ENCODE measurements at places on chromosomes 3 and 15. TPM values are rescaled to one million over a fixed set of nuclear protein-coding genes. Genes with fewer than 3 reads are reported as not detected.

DNA sequence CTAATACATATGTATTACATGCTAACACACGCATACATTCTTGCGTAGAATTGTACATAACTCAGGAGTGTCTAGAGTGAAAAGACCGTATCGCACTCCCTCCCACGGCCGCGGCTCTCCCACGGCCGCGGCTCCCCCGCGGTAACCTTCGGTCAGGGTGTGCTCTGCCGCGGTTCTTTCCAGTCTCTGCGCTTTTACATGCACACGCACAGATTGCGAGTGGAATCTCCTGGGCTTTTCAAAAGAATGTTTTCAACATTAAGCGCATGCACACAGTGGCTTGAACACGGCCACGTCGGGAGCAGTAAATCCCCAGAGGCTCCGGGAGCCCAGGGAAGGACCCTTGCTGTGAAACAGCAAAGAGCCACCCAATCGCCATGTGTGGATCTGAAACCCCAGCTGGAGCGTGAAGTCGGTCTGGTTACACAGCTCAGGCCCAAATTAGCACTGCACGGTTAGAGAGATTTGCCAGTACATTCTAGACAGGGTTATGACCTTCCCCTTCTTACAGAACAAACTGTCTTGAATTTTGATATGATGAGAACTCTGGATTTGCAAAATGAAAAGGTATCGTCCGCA is 805 bp upstream of the RGMA start:
- peaks cover 9% of the 10 kb centered on the region for H3K27me3 ChIP-seq
- DNase-seq: no peak
- peaks cover 7% of the 10 kb centered on the region for H3K4me1 ChIP-seq
- H3K27ac ChIP-seq: no peak overlapping the region
- H3K4me3 ChIP-seq: no peak overlapping the region
- no peaks in the 10 kb centered on the region for H3K36me3 ChIP-seq

DNA sequence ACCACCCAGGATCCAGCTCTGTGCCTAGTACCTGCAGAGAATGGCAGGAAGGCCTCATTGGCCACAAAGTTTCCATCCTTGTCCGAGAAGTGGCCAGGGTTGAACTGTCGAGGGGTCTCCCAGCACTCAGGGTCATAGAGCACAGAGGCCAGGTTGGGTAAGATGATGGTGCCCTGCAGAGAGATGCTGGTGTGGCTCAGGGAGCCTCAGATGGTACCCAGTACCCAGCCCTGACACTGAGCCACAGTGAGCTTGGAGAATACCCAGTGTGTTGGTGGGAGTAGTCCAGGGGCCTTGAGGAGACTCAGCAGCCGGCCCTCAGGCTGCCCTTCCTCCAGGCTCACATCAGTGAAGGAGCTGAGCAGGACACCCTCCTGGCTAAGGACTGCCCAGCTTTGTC is 11.5 kb upstream of the PARL start:
- no peak for DNase-seq
- H3K36me3 ChIP-seq: no peaks in the 10 kb centered on the region
- H3K27ac ChIP-seq: no peak overlapping the region
- H3K4me1 ChIP-seq: peaks cover 27% of the 10 kb centered on the region

- no peaks in the 10 kb centered on the region for H3K4me1 ChIP-seq
- H3K27me3 ChIP-seq: no peaks in the 10 kb centered on the region
- H3K36me3 ChIP-seq: peaks cover 4% of the 10 kb centered on the region
- no peak overlapping the region for H3K27ac ChIP-seq
Observed at GRCh38 chr3:195697582-195698324, 23.0 kb upstream of the MUC20 start.

DNA sequence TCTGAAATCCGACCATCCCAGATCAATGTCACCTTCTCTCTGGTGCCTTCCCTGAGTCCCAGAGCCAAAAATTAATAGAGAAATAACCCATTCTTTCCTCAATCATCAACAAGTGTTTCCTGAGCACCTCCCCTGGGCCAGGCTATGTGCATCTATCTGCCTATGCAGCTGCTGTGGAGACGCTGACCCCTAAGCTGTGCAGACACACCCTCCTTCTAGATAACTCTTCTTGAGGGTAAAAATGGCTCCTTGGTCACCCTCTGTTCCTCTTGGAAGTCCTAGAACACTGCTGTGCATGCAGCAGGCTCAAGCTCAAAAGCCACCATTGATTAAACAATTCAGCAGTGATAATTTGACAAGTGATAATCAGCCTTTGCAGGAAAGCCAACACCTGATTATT is 18.4 kb downstream of the CA12 start:
- DNase-seq: no peak
- no peaks in the 10 kb centered on the region for H3K36me3 ChIP-seq
- H3K27me3 ChIP-seq: 0 out of 2 replicates have a peak, but pooled peaks cover 1% of the 10 kb centered on the region
- no peak overlapping the region for H3K27ac ChIP-seq

DNA sequence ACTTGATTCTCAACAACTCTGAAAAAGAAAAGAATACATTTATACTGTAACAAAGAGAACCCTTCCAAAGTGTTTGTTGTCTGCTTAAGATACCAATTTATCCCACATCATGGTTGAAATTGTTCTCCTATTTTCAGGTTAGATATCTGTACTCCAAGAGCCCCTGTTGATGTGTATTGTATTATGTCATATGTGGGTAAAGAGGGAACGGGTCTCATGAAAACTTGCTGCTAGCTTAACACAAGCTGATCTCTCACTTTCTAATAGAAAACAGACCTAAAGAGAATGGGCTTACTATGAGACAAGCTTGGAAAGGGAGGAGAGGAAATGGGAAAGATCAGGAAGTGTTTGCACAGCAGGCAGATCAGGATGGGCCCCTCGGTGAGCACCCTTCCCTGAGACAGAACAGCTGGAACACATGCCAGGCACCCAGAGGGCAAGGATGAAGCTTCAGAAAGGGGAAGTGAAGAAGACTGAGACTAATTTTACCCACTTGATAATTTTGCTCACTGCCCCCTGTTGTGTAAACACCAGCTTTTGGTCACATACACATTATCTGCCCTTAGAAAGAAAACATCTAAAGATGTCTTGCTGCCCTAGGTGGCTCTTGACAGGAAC is 747.9 kb upstream of the CCDC54 start:
- no peaks in the 10 kb centered on the region for H3K36me3 ChIP-seq
- H3K4me1 ChIP-seq: no peaks in the 10 kb centered on the region
- no peak for DNase-seq

DNA sequence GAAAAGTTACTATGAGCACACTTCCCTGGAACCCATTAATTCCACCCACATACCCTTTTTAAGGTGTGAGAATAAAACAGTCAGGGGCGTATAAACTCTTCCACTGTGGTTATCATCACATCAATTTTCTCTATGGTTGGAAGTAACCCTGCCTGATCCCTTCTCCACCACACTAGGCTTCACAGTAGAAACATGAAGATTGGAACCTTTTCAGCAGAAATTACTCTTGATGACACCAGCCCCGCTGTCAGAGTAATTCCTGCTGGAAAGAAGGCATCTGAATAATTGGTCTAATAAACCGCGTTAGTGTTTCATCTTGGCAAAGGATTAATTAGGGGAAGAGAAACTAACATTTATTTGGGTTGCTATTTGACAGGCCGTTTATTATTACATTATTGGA is 278.4 kb downstream of the MFSD1 start:
- H3K4me3 ChIP-seq: no peak overlapping the region
- H3K27me3 ChIP-seq: no peaks in the 10 kb centered on the region
- no peak for DNase-seq

Gene ADIPOQ
- total RNA-seq: not detected

Gene GHSR
- total RNA-seq: not detected
